ENCODE measurements at places on chromosomes 4 and X. TPM values are rescaled to one million over a fixed set of nuclear protein-coding genes. Genes with fewer than 3 reads are reported as not detected.

- DNase-seq: no peak
Observed at GRCh38 chr4:99473131-99473530, 37.7 kb upstream of the C4orf17 start.

DNA sequence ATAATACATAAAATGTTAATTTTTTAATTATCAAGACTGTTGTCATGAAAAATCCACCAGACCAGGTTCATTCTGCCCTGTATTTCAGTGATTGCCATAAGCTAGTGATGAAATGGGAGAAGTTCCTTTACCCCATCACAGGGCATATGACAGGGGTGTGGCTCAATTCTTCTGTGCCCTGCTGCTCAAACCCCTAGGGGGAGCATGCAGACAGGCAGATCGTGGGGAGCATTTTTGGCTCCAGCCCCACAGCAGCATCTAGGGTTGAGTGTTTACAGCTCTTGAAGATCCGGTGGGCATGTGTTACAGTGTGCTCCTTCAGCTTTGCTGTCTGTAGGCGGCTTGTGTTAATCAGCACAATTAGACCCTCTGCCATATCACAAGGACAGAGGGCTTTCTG lies 700.7 kb downstream of the PCDH18 start:
- peak; percentile 14 for DNase-seq

GRCh38 chr4:80112236-80112635 lies 39.2 kb upstream of the ANTXR2 start:
- no peak for DNase-seq

ERVMER34-1 gene
- not detected for total RNA-seq

DNA sequence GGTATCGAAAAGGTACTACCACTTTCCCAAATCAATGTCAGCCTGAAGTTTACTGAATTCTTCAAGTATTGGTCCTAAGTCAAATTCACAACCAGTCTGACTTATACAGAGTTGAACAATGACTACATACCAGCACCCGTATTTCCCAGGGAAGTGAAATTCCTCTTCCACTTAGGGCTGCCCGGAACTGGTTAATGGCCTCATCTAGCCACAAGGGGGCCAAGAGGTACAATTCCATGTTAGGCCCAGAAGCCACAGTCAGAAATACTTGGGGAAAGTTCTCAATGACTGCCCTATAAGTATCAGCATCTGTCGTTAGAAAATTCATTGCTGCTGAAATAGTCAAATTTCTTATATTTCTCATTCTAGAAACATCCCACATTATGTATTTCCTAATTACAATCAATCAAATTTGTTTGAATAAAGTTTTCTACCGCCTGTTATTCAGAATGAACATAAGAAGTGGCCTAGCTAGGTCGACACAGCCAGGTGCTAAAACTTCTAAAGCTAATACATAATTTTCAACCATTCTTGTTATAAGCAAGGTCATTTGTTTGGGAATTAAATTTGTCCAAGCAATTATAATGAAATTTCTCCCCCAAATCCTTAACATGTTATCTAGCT lies 5.6 kb upstream of the PCDH7 start:
- peak; percentile 70 for DNase-seq

STOX2 gene
- total RNA-seq: 2.4 TPM

FMR1NB gene
- not detected for total RNA-seq

- DNase-seq: no peak
Observed at GRCh38 chr4:154406018-154406795, 85.4 kb downstream of the DCHS2 start.

GRCh38 chr4:52701207-52701606 lies 42.1 kb upstream of the USP46 start:
- DNase-seq: no peak

DNA sequence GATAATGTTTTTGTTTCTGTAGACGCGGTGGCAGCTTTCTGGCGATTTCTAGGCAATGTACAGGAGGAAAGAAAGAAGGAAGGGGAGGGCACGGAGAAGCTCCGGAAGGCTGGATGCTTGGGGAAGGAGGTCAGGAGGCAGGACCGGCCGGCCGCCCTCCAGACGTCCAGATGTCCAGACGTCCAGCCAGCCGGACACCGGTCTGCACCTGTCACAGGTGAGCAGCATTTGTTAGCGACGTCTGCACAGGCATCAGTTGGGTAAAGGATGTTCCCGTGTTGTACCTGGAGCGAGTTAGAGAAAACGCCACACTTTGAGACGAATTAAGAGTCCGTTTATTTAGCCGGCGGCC lies 90.0 kb upstream of the PPP2R3B start:
- no peak for DNase-seq

GPRASP3 gene
- total RNA-seq: 2.0 TPM

- no peak for DNase-seq
Observed at GRCh38 chr4:154427149-154427548, 64.5 kb downstream of the DCHS2 start.

PDZD4 gene
- 4.0 TPM for total RNA-seq

- DNase-seq: no peak
Observed at GRCh38 chrX:74525116-74525515, 89.3 kb downstream of the RLIM start.

- DNase-seq: peak; percentile 54
Observed at GRCh38 chr4:13701937-13702446, 74.5 kb upstream of the BOD1L1 start.

GRCh38 chrX:94813541-94813940 lies 1139.5 kb downstream of the FAM133A start:
- no peak for DNase-seq

MAPK10 gene
- total RNA-seq: 3.8 TPM

PFKFB1 gene
- not detected for total RNA-seq

- peak; percentile 19 for DNase-seq
Observed at GRCh38 chrX:154661170-154661569, 7.8 kb upstream of the CTAG2 start.

- DNase-seq: peak; percentile 38
Observed at GRCh38 chrX:28058901-28059300, 77.7 kb upstream of the DCAF8L1 start.

GDPD2 gene
- total RNA-seq: not detected

DNA sequence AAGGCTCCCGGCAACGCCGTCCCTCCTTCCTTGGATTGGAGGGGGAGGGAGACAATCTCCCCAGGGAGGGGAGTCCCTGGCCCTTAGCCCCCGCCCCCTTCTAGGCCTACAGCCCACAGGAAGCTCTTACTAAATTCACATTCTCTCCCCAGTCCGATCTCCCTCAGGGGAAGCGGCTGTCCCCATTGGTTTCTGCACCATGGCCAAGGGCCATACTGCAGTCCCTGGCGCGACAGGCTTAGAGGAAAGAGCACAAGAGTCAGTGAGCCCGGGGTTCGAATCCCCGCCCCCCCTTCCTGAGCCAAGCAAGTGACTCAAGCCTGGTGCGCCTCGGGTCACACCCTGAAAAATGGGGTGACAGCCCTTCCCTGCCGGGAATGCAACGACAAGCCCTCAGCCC lies 1.1 kb downstream of the ABLIM2 start:
- DNase-seq: no peak

TKTL2 gene
- not detected for total RNA-seq

GRCh38 chr4:94559351-94559806 lies 107.6 kb downstream of the PDLIM5 start:
- no peak for DNase-seq

DNA sequence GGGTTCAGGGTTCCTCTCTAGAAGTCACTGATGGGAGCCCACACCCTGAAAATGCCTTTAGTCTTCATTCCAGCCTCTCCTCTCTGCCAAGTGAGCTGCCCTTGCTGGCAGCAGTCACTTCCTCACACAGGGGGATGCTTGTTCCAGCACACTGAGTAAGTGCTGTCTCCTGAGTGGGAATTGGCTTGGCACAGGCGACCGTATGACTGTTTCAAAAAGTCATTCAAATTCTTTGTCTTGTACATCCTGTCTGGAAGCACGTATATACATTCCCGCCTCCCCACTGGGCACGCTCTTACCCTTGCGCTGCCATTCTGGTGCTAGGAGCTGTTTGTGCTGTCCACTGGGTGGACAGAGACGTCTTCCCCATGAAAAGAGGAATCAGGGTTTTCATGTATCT lies 40.2 kb upstream of the CD99 start:
- no peak for DNase-seq

DNA sequence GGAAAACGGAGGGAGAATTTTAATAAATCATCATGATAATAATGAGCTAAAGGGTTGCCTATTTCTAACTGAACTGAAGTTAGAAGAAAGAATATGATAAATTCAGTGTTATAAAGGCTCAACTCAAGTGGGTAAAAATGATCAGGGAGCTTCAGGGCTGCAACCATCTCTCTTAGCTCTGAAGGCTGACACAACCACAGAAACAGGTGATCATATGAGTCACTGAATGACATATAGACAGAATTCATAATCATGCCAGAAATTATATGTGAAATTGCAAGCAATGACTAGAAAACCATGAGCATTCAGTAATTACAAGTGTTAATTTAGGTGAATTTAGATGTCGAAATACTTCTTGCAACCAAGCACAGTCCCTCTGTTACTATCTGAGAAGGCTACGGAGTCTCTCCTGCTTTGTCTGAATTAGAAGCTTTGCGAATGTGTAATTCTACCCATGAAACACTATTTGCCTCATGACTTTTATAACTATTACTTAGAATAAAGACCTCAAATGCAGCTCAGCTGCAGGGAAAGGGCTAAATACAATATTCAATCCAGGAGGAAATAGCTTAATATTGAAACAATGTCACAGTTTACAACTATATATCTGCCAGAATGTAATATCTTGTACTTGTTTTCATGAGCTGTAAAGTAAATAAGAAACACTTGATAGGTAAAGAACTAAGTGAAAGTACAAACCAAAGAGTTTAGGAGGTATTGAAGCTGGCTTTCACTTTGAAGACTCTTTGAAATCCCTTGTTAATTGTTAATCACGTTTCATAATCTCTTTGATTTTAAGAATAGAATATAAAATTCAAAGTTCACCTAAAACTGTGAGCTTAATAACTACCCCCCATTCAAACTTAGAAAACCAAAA lies 1972.6 kb downstream of the ARAP2 start:
- no peak for DNase-seq

DNA sequence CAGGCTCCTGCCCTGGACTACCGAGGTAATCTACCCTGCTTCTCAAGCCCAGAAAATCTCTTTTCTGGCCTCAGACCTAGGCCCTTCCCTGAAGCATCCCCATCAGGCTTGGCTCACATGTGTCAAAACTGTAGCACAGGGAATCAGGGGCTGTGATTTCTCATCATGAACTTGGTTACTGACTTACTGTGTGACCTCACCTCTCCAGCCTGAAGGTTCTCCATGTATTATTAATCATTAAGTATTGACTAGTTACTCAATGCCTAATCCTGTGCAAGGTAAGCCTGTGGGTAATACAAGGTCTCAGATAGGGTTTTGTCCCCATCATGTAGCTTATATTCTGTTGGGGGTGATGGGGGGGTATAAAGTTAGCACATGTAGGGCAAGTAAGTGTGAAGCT lies 6.8 kb downstream of the SRPX2 start:
- DNase-seq: no peak

NKX3-2 gene
- total RNA-seq: 0.04 TPM

DNA sequence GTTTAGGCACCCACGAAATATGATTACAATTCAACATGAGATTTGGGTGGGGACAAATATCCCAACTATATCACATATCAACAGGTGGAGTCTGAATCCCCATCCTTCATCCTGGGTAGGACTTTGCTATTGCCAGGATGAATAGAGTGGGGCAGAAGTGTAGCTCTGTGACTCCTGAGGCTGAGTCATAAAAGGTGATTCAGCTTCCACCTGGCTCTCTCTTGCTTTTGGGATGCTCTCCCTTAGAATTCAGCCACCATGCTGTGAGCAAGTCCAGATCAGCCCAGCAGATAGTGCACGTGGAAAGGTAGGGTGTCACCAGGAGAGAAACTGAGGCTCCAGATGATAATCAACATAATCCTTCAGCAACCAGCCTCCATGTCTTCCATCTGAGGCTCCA lies 193.8 kb upstream of the BCOR start:
- no peak for DNase-seq

CXorf65 gene
- total RNA-seq: not detected

DNA sequence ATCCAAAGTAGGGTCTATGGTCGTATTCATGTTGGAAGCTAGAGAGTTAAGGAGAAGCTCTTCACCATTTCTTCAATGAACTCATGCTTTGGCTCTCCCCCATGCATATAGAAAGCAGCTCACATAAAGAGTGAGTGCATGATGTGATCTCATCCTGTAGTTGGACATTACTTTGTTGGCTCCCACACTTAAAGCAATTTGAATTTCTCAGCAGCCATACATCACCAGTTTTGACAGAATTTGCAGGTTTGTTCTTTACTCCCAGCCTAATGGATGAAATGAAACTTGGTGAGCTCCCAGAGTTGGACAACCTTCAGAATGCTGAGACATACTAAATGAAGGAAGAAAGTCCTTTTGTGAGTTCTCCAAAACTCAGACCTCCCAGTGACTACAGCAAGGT lies 613.5 kb downstream of the IQCM start:
- DNase-seq: no peak

UGT2B17 gene
- total RNA-seq: not detected

ANXA10 gene
- total RNA-seq: 1.7 TPM
